ENCODE measurements at places on chromosomes 1 and 21.

DNA sequence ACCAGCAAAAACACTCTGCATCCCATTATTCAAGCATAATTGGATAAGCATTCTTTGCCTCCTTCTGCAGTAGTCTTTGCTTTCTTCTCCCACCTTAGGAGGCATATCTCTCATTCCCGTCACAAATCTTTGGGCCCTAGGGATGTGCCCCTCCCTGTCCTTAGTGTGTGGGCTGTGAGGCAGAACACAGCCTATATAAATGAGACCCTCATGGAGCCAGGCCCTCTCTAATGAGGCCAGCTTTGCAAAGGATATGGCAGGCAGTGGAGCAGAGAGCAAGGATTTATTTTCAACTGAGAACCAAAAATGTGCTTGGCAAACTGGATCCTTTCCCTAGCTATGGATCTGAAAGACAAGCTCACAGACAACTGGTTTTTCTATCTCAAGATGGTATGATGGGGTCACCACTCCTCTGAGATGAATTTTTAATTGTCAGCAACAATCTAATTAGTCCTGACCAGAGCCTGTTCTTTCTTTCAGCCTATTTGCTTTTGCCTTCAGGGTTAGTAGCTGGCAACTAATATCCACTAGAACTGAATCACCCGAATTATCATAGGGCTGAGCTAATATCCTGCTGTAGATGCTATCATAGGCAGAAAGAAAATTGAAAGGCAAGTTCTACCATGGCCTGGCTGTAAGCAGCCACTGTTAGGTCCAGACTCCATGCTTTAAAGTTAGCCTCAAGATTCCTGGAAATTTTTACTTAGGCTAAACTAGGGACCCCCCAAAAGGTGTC lies 134.2 kb downstream of the SYT2 start:
- DNase-seq = no peak

- no peak for DNase-seq
Measured at GRCh38 chr1:176225911-176226310, 18.8 kb upstream of the COP1 start.

DNA sequence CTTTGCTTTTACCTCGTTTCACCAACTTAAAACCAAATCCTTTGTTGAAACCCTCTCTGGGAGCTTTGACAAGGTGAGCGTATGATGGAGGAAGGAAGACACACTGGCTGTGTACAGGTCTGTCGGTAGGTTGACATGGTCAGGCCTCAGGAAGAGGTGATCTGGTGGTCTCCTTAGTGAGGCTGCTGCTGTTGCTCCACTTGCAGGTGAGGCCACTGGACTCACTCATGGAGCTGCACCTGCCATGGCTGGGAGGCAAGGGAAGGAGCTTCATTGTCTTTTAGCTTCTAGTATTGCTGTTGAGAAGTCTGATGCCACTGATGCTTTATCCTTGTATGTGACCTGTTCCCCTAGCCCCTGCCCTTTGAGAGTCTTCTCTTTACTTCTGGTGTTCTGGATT lies 35.7 kb downstream of the TENT5C start:
- DNase-seq = no peak

DNA sequence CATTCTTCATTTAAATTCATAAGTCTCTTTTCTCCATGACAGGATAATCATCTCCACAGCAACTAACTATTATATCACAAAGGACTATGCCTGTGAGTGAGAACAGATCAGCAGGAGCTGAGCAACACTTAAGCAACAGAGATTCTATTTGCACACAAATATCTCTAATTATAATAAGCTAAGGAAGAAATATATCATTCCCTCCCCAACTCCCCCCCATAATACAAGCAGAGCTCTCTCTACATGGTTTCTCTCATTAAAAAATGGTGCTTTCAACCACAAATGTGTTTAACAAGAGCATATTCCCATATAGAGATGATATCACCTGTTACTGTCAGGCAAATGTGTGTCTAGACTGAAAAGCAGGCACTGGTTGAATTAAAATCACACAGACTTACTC lies 34.5 kb upstream of the NIBAN1 start:
- no peak for DNase-seq

GRCh38 chr21:26491663-26492062 lies 81.4 kb downstream of the CYYR1 start:
- no peak for DNase-seq

GRCh38 chr1:89980605-89981004 lies 14.3 kb upstream of the ZNF326 start:
- no peak for DNase-seq

DNA sequence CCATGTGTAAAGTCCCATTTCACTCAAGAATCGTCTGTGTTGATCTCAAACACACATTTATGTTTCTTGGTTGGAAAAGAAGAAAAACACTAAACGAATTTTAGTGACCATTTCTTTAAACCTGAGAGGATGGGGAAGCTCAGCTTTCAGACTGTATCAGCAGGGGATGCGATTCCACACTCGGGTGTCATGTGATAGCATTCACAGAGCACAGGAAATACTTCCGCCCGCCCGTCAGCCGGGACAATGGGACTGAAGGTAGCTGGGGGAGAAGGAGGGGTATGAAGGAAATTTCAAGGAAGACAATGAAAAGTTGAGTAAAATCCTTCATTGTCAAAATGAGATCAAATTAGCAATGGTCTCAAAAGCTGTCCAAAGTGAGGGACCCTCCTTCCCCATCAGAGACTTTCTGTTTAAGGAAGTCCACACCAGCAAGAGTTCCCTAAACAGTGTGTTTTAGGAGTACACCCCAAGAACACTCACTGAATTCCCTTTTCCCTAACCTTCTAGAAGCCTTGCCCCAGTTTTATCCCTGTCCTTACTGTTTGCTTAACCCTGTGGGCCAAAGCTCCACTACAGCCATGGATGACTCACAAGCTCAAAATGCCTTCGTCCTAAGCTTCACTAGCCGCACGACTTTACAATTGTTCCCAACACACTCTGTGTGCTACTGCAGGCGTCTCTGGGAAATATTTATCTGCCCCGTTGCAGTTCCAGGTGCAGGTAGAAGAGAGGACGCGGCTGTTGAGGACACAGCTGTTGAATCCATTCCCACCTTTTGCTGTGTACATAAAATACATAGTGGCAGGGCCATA lies 51.4 kb upstream of the SIM2 start:
- DNase-seq = no peak

- DNase-seq = no peak
Measured at GRCh38 chr1:70475023-70475422, 64.0 kb downstream of the CTH start.

DNA sequence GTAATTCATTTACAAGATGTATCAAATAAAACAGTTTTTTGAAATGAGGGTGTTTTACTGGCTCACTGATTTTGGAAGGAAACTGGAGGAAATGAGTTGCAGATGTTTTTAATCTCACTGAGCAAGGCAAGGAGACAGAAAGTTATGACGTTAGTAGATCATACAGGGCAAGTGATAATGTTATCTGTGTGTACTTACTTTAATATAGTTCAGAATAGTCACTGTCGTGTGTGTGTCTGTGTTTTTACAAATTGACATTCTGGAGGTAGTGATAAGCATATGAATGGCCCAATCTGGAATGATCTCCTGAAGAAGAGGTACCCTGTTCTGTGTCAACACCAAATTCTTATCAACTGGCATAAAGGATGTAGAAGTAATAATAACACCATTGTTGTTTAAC lies 1.9 kb upstream of the GBP4 start:
- peak; percentile 41 for DNase-seq

- peak; percentile 25 for DNase-seq
Measured at GRCh38 chr1:196115646-196116045, 492.6 kb downstream of the KCNT2 start.

GRCh38 chr21:35619184-35619583 lies 441.1 kb downstream of the SETD4 start:
- no peak for DNase-seq

DNA sequence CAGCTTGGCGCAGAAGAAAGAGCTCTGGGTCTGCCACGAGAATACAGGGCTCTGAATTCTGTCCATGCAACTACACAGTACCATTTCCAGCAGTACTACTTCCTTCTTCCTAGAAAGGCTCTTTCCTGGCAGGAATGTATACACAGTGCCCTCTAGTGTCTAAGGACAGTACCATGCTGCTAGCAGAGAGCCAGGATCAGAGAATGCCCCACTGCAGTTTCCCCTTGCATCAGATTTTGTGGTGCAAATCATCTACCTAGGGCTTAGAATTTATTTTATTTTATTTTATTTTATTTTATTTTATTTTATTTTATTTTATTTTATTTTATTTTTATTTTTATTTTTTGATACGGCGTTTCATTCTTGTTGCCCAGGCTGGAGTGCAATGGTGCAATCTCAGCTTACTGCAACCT lies 50.8 kb downstream of the PAX7 start:
- peak; percentile 22 for DNase-seq

GRCh38 chr1:76613886-76614285 lies 253.4 kb upstream of the ST6GALNAC5 start:
- no peak for DNase-seq

DNA sequence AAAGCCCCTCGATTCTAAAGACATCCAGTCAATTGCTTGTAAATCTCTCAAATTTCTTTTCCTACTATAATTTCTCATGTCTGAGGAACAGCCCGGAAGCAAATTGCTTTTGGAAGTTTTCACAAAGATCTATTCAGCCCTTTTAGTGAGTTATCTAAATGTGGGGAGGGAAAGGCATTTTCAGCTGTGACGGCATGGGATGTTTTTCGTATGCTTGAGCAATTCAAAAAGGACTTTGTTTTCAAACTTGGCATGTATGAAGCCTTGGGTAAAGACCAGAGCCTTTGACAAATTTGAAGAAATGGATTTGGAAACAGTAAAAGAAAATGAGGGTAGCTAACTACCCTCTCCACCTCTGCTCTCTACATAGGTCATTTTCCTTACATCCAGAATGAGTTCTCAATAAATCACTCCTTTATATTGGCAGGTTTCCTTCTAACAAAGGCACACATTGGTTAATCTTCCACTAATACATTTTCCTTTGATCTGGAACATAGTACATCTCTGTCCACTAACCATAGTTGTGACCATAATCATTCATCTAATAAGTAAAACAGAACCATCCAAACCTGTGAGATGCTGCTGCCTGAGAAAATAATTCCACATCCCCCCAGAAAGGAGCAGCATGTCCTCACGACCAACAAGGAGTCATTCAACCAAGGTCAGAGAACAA lies 66.1 kb upstream of the ADAM30 start:
- DNase-seq = no peak

GRCh38 chr1:147787765-147788164 lies 27.4 kb upstream of the GJA5 start:
- no peak for DNase-seq

GRCh38 chr1:938088-938683 lies 14.5 kb downstream of the SAMD11 start:
- DNase-seq = peak; percentile 43

DNA sequence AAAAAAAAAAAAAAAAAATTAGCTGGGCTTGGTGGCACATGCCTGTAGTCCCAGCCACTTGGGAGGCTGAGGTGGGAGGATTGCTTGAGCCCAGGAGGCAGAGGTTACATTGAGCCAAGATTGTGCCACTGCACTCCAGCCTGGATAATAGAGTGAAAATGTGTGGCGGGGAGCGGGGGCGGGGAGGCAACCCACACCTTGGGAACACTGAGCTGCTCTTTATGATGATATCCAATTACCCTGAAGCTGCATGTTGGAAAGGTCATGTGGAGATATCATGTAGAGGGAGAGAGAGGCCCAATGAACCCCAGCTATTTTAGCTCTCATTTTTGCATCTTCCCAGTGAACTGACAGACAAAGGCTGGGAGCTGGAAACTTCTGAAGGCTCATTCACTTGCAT lies 48.3 kb upstream of the ZNF648 start:
- DNase-seq = no peak

- no peak for DNase-seq
Measured at GRCh38 chr21:38927776-38928175, 122.0 kb downstream of the ETS2 start.

GRCh38 chr1:236862615-236863211 lies 67.6 kb downstream of the MTR start:
- DNase-seq = no peak

DNA sequence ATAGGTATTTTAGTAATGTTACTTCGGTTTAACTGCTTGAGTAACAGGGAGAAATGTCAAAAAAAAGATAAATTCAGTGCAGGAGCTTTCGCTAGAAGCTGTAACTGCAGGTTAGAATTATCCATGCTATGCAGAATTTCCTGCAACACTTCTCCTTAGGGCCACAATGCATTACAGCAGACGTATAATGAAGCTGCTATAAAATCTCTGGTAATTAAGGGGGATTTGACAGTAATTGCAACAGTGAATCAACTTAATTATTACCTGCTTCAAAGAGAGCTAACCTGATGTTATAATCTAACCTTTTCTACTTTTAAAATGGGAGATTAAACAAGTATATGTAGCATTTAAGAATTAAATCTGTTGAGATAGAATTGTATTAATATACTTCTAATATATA lies 92.6 kb downstream of the ATG4C start:
- DNase-seq = no peak

DNA sequence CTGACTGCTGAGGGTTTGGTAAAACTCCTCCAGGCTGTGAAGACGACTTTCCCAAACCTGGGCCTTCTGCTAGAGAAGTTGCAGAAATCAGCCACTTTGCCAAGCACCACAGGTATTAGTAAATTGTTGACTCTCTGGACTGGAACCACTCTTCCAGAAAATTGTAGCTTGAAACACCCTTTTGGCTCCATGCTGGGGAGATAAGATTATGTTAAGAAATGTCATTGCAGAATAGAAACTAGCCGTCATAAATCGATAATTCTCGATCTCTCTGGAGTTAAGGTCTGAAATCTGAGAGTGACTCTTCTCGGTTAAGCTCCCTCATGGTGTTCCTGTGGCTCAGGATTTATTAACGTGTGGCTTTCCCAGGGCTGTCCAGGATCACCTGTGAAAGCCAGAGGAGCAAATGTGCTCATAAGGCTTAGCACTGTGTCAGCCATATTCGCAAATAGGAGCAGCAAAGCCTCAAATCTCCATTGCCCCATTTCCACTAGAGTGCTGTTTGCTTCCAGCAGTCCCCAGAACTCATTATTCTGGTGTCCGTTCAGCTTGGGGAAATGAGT lies 54.6 kb downstream of the ZBTB40 start:
- no peak for DNase-seq

DNA sequence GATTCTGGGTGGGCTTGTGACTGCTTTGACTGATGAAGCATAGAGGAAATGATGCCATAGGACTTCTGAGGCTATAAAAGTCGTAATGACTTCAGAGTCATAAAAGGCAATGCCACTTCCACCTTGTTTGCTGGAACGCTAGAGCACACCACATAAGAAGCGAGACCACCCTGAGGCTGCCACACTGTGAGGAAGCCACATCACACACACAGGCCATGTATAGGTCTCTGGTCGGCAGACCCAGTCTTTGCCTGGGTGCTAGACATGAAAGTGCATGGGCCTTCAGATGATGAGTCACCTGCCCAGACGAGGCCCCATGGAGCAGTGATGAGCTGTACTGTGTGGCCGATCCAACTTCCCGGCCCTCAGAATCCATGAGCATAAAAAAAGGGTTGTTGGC lies 14.2 kb upstream of the KANK4 start:
- DNase-seq = no peak

- peak; percentile 67 for DNase-seq
Measured at GRCh38 chr1:199551967-199552565, 475.4 kb upstream of the NR5A2 start.

GRCh38 chr1:155329980-155330598 lies 9.4 kb downstream of the RUSC1 start:
- DNase-seq = no peak
